ENCODE measurements at places on chromosomes 5 and 9.
A peak's percentile ranks its signal among the peaks of the same experiment; 100 is the strongest.

DNA sequence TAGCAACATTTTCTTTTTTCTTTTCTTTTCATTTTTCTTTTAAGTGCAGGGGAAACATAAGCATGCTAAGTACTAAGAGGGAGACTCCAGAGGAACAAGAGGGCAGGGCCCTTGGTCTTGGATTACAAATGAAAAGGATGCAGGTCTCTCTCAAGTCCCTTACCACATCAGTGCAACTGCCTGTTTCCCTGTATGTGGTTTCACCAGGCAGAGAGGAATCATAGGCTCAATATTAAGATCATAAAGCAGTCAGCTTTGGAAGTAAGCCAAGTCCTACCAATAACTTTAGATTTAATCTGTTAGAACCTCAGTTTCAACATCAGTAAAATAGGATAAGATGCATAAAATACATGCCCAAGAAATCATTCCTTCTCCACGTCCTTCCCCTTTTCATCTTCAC lies 422.7 kb upstream of the PAPPA start:
- no peak for DNase-seq

DNA sequence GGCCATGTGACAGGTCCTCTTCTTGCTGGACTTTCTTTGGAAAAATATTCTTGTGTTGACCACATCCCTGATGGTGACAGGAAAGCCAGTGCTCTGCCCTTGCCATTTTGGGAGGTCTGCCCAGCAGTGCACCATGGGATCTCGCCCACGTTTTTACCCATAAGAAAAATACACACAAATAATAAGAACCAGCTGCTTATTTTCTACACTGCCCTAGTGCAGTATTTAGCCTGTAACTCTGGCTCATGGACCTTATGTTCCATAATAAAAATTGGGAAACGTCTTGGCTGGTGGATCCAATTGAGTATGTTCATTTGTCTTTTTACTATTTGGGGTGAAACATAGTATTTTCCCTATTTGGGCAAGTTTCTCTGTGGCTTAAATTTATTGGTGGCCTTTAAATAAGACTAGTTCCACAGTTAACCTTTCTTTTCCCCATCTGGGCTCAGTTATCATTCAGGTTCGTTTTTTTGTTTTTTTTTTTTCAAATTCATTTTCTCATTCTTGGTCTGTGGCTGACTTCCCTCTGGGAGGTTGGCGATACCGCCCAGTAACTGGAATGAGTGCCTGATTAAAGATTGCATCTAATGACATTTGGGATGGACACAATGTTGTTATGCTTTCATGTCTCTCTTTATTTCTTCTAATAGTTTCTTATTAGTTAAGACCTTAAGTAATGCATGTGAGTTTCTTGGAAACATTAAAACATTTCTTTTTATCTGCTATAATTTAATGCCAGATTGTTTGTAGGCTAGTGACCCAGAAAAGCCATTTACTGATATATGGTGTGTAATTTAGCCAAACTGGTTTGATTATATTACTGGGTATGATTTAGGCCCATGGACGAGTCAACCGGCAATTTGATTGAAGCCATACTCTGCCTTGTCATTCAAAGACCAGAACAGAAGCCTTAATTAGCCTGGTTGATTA lies 163.7 kb downstream of the FGF10 start:
- no peak for DNase-seq

DNA sequence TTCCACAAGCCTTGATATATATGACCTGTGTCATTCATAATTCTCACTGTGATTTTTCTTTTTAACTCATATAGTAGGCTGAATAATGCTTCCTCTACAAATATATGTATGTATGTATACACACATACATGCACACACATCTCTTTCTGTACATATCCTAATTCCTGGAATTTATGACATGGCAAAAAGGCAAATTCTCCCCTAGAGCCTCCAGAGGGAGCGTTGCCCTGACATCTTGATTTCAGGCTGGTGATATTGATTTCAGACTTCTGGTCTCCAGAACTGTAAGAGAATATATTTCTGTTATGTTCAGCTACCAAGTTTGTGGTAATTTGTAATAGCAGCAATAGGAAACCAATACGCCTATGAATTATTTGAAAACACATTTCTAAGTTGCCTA lies 166.6 kb upstream of the GAS1 start:
- DNase-seq = no peak

- DNase-seq = no peak
Observed at GRCh38 chr5:133298447-133298846, 246.6 kb downstream of the HSPA4 start.

- DNase-seq = no peak
Observed at GRCh38 chr5:6201631-6202030, 176.7 kb downstream of the MED10 start.

- no peak for DNase-seq
Observed at GRCh38 chr5:31617867-31618266, 21.1 kb upstream of the PDZD2 start.

DNA sequence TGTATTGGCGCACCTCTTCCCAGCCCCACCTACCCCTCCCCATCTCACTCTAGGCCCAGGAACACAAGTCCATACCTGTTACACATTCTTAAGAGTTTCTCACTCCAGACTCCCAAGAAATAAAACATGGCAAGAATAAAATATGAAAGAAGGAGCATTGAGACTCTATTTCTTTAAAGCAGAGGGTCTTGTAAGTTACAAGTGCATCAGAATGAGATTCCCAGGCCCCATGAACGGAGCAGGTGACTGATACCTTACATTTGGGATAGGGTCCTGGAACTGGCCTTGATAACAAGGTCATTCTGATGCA lies 5.7 kb downstream of the EGR1 start:
- DNase-seq = no peak

DNA sequence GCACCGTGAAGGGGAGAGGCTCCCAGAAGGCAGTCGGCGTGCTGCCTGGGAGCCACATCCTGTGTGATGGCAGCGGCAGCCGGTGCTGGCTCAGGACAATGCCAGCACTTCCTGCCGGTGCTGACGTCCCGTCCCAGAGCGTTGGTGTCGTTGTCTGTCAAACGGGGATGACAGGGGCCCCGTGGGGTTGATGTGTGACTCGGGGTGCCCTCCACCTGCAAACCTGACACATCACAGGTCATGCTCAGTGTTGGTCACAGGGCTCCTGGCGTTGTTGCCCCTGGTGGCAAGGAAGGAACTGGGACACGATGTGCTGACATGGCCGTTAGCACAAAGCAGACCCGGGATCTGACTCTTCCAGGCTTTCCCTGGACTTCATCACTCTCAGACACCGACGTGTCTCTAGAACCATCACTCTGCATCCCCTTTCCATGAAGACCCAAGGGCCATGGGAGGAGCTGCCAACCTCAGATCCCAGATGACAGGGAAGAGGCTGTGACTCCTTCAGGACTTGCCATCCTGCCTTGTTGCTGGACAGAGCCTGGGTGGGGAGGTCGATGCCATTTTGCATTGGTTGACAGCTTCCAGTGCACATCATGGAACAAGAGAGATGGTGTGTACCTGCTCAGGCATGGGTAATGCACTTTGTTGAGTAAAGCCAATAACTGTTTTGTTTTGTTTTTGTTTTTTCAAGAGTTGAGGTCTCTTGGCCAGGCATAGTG lies 21.5 kb downstream of the PLPP7 start:
- DNase-seq = no peak

DNA sequence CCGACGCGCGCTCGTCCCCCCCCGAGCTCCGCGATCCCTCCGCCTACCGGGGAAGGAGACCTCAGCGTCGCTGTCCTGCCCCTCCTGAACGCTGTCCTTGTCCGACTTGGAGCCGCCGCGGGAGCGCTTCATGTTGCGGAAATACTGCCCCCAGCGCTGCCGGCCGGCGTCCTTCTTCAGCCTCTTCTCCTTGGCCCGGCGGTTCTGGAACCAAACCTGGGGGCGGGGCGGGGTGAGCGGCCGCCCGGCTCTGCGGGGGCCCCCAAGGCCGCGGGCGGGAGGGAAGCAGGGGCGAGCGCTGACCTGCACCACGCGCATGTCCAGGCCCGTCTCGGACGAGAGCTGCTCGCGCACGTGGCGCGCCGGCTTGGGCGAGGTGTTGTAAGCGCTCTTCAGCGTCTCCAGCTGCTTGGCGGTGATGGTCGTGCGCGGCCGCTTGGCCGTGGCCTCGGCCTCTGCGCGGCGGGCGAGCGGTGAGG lies 6.3 kb downstream of the LHX3 start:
- DNase-seq = no peak

- DNase-seq = no peak
Observed at GRCh38 chr9:6014670-6015270, 654 bp downstream of the RANBP6 start.

DNA sequence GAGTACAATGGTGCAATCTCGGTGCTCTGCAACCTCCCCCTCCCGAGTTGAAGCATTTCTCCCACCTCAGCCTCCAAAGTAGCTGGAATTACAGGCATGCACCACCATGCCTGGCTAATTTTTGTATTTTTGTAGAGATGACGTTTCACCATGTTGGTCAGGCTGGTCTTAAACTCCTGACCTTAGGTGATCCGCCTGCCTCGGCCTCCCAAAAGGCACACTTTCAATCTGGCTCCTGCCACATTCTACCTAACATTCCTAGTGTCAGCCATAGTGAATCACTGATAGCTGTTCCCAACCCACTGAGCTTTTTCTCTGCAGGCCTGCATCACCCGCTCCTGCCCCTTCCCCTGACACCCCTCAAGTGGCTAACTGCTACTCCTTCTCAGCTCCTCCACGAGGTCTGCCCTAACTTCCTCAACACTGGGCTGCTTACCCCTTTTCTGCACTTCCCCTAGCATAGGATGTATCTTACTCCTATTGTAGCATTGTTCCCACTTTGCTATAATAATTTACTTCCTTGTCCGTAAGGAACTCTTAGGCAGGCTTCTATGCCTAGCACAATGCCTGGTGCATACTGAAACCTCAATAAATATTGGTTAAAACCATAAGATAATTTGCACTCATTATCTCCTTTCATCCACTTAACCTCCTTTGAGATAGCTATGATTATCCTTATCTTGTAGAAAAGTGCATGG lies 42.0 kb upstream of the LIFR start:
- DNase-seq = no peak

DNA sequence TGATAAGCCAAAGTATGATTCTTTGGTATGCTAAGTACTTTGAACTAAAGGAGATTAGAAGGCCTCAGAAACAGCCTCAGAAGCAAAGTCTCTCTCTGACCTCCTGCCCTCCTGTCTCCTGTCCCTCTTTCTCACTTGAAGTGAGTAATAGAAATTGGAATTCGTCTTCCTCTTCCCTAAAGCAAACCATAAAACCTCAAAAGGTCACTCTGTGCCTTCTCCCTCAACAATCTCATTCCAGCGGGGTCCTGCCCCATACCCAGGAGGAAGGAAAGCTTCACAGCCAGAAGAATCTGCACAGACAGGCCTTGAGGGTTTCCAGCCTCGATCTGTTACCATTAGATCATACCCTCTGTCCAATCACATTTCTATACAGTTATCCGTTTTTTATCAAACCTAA lies 87.8 kb downstream of the HAPLN1 start:
- no peak for DNase-seq

- no peak for DNase-seq
Observed at GRCh38 chr5:133246376-133247150, 194.8 kb downstream of the HSPA4 start.

GRCh38 chr5:40774623-40775022 lies 18.9 kb upstream of the TTC33 start:
- DNase-seq = no peak

GRCh38 chr9:127634021-127634420 lies 21.9 kb downstream of the STXBP1 start:
- DNase-seq = no peak

GRCh38 chr5:128539038-128539429 lies 989 bp upstream of the FBN2 start:
- peak; percentile 17 for DNase-seq

- DNase-seq = no peak
Observed at GRCh38 chr9:38294220-38294960, 98.1 kb upstream of the ALDH1B1 start.

- DNase-seq = no peak
Observed at GRCh38 chr9:107547772-107548297, 58.3 kb upstream of the KLF4 start.

DNA sequence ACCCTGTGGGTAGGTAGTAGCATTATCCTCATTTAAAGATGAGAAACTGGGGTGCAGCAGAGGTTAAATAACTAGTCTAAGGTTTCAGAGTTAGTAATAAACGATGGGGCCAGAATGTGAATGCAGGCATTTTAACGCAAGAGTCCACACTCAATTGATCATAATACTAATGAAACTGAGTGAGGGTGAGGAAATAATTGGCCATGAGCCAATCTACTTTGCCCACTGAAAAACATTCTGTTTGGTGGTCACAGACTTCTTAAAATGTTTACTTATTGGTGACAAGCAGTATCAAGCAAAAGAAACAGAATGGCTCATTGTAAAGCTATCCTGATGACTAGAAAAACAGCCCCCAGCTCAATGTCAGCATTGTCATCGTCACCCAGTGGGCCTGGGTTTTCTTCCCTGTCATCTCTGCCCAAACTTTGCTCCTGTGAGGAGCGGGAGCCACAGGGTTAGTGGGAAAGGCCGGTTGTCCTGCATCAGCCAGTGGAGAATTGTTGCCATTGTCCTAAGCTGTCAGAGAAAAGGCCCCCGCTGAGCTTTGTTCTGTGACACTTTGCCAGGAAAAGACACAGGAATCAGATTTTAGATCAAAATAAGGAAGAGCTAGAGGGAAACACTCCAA lies 77.3 kb upstream of the MAN2A1 start:
- peak; percentile 18 for DNase-seq

GRCh38 chr9:93422977-93423616 lies 28.4 kb upstream of the FAM120A start:
- no peak for DNase-seq

- no peak for DNase-seq
Observed at GRCh38 chr9:129664746-129665388, 580 bp upstream of the PRRX2 start.

- DNase-seq = no peak
Observed at GRCh38 chr5:128667152-128667551, 129.1 kb upstream of the FBN2 start.

DNA sequence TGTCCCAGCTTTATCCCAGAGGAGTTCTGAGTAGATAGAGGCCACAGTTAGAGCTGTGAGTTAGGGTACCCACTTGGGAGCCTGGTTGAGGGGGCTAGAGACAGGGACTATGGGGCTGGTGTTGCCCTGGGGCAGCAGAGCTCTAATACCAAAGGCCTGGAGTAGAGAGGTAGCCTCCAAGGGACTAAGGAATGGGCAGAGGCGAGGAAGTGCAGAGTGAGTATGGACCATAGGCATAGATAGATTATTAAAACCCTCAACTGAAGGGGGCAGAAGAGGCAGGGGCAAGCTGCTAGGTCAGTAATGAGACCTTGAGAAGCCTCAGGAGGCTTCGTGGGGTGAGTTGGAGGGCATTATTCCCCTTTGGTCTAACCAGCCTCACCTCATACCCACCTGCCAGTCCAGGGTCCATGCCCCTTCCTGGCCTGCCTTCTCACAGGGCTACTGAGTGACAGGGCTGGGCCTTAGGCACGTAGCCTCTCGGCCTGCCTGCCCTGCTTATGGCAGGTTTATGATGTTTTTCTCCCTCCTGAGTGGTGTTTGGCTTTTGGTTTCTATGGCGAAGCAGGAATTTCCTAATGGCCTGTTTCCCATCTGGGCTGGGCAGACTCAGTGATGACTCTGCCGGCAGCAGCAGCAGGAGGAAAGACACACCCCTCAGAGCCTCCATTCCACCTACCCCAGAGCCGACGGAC lies 8.0 kb downstream of the PDLIM4 start:
- DNase-seq = no peak

GRCh38 chr5:25119650-25120049 lies 474.9 kb upstream of the CDH10 start:
- peak; percentile 33 for DNase-seq

- DNase-seq = peak; percentile 1
Observed at GRCh38 chr9:93093127-93093876, 2.7 kb upstream of the CARD19 start.

GRCh38 chr9:3027210-3027609 lies 183.3 kb upstream of the PUM3 start:
- DNase-seq = no peak

- DNase-seq = no peak
Observed at GRCh38 chr9:94656200-94656599, 16.9 kb upstream of the FBP1 start.
